GM12878 (cell line): ENCODE measurements at places on chromosomes 1 and 21.
A peak's percentile ranks its signal among the peaks of the same experiment; 100 is the strongest.

DNA sequence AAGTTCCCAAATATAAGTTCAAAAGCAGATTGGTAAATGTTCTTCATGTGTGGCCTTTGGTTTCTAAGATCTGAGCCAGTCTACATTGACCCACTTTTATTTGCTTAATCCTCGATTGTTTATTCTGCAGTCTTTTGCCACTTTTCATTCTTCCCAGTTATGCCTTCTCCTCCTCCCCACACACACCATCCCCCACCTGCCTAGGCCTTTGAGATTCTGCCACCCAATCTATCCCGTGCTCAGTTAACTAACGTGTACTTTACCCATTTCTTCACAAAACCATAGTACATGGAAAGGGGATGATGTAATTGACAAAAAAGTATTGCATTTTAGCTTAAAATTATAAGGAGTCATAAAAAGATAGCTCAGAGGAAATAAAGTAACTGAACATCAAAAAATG is 3.7 kb downstream of the CFH start:
- DNase-seq: no peak

- no peak for DNase-seq
Observed at GRCh38 chr1:213138892-213139291, 87.9 kb downstream of the RPS6KC1 start.

DNA sequence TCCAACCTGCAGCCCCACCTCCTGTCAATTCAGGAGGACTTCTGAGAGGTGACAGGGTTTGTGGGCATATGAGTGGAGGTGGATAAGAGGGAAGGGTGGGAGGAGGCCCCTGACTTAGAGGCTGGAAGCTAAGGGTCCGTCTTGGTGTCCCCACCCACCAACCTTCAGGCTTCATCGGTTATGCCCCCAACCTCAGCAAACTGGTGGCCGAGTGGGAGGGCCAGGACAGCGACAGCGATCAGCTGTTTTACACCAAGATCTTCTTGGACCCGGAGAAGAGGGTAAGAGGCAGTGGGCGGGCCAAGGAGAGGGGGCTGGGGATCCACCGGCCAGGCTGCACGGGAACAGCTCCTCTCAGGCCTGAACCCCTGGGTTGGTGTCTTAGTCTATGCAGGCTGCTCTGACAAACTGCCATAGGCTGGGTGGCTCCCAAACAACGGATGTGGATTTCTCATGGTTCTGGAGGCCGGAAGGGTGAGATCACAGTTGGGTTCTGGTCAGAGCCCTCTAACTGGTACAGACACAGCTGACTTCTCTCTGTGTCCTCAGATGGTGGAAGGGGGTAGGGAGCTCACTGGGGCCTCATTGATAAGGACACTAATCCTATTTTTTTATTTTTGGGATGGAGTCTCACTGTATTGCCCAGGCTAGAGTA is 18.1 kb downstream of the PLOD1 start:
- DNase-seq: no peak

DNA sequence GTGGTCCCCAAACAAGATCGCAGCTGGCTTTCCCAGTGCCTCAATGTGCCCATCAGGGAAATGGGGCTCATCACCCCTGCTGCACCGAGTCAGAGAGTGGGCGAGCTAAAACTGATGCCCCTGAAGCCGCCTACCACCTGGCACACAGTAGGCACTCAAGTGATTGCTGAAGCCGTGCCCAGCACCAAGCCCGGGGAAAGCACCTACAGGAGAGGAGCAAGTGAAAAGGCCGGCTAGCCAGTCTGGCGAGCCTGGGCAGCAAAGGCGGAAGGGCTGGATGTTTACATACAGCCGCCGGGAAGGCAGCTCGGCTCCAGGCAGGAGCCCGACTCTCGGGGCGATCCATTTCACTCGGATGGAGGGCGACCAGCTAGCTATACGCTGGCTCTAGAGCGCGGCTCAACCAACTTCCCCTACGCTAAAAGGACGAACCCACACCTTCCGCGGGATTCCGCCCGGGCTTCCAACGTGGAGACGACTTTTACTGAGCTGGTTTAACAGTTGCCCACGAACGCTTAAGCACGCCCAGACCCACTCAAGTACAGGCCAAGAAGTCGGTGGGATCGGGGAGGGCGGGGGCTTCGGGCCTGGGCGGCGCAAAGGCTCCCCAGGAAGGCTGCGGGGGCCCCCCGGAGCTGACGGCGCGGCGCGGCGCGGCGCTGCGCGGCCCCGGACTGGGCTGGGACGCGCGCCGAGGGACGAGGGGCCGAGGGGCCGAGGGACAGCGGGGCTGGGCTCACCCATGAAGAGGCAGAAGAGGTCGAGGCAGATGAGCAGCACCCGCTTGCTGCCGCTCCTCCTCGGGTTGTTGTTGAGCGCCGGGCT is 1.0 kb downstream of the PLPP3 start:
- DNase-seq: no peak

- no peak for DNase-seq
Observed at GRCh38 chr1:9038881-9039760, 12.9 kb upstream of the SLC2A7 start.

GRCh38 chr1:226443439-226443838 is 35.5 kb upstream of the PARP1 start:
- DNase-seq: no peak

GRCh38 chr1:153608742-153609584 is 4.0 kb downstream of the S100A16 start:
- DNase-seq: no peak

GRCh38 chr1:167668108-167668507 is 38.1 kb downstream of the RCSD1 start:
- DNase-seq: peak; percentile 70

DNA sequence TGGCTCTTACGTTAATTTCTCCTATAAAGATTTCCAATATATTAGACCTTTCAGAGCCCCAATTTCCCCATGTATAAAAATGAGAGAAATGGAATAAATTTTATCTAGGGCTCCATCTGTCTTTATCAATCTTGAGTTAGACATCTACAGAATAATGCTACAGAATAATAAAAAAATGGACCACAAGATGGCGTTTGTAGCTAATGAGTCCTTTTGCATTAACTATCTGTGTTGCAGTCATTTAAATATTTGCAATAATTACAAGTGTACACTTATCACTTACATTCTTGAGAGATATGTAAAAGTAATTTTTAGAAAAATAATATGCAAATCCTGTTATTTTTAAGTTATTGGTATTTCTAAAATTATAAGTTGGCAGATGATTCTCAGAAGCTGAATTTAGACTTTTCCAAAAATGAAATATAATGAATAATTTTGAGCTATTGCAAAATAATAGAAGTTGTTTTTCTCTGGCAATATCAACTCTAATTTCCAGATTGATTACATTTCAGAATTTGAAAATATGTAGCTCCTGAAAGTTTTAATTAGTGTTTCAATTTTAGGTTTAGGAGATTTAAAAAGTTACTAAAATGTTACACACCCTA is 87.7 kb downstream of the SNX7 start:
- DNase-seq: no peak

GRCh38 chr1:87464022-87464490 is 135.4 kb downstream of the LMO4 start:
- peak; percentile 37 for DNase-seq

- no peak for DNase-seq
Observed at GRCh38 chr1:109570414-109570813, 22.0 kb downstream of the GNAI3 start.

DNA sequence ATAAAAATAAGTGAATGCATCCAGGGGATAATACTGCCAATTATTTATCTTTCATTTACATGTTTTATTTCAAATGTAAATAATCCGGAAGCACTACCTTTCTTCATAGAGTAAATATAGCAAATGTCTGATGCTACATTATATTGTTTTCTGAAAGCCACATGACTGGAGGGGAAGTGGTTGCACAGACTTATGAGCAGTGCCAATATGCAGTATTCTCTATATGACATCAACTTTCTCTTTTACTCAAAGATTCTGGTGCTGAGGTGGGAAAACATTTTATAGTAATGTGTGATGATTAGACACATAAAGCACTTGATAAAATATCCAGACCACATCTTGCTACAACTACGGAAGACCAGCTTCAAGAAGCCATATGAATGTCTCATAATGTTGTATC is 314.7 kb downstream of the NEGR1 start:
- DNase-seq: no peak

DNA sequence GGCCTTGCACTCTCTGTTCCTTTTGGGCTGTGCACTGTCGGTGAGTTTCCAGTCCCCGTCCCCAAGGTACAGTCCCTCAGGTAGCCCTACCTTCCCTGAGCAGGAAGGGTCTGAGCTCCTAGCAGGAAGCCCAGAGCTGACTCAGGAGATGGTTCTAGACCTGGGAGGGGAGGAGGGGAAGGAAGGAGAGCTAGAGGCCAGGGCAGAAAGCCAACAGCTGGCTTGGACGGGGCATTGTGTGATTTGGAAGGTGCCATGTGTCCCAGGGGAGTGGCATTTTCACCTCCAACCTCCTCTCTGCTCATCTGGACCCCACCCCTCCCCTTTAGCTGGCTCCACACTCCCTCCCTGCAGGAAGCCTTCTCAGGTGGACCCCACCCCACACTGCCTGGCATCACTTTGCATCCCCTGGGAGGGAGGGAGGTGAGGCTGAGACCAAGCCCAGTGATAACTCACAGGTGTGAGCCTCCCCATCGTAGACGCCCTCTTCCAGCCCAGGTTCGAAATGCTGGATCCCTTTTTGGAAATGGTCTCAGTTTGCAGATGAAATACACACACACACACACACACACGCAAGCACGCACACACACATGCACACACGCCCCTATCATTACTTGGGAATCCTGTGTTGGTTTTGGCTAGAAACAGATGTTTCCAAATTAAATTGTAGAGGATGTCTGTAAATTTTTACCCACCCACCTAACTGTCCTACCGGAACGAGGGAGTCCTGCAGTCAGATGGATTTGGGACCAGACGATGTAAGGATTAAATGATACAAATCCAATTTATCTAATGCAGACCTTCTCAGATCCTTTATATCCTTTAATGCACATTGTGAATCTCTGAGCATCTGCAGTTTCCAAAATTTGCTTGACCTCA is 19.7 kb upstream of the IFNLR1 start:
- no peak for DNase-seq

- no peak for DNase-seq
Observed at GRCh38 chr1:66266756-66267155, 267.2 kb upstream of the SGIP1 start.

DNA sequence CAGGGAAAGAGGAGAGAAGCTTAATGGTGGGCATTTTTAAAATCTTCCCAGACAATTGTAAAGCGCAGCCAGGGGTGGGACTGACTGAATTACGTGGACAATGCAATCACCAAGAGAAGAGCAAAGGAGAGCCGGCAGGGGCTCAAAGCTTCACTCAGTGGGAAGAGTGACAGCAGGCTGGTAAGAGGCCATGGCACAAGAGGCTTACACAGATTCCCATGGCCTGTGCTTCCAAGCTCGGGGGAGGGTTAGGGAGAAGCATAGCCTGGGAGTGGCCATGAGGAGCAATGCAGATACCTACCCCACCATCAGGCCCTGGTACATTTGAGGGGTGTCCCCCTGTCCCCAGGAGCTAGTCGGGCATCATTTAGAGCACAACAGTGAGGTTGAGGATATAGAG is 27.1 kb upstream of the SEC16B start:
- no peak for DNase-seq

- peak; percentile 92 for DNase-seq
Observed at GRCh38 chr1:236284291-236284721, 2.5 kb upstream of the ERO1B start.

DNA sequence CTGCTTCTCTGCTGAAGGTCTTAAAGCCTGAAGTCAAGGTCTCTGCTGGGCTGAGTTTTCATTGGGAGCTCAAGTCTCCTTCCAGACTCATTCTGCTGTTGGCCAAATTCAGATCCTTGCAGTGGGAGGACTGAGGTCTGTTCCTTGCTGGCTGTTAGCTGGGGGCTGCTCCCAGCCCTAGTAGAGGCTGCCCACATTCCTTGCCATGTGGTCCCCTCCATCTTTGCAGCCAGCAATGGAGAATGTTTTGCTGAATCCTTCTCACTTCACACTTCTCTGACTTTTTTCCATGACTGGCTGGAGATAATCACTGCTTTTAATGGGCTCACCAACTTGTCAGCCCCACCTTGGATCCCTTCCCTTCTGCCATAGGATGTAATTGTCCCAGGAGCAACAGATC is 33.2 kb downstream of the UBASH3A start:
- no peak for DNase-seq

GRCh38 chr1:61121631-61122030 is 39.3 kb downstream of the NFIA start:
- no peak for DNase-seq

GRCh38 chr1:113452921-113453770 is 62.8 kb downstream of the MAGI3 start:
- DNase-seq: no peak

DNA sequence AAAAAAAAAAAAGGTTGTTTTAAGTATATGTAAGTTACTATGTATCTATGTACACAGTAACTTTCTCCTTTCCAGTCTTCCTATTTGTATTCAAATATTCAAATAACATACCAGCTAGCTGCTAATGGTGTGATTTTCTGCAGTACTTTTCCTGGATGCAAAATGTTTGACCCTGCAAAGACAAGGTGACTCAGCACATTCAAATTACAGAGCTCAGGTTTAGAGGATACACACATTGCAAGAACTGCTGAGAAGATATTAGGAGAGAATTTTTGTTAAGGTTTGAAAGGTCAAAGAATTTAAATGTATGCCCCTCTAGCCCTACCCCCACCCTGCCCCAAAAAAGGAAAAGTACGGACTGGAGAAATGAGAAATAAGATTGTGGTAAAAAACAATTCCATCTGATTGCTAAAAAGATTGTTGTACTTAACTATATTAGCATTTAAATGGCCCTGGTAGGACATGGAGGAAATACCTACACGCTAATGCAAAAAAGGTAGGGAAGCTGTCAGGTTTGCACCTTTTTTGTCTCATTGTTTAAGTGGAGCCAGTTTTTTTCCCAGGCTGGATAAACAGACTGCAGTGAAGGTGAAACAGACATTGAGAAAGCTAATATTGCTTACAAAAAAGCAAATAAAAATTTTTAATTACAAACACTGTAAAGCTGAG is 45.6 kb downstream of the ZNF281 start:
- DNase-seq: no peak

- no peak for DNase-seq
Observed at GRCh38 chr21:41737651-41738324, 29.1 kb downstream of the RIPK4 start.

DNA sequence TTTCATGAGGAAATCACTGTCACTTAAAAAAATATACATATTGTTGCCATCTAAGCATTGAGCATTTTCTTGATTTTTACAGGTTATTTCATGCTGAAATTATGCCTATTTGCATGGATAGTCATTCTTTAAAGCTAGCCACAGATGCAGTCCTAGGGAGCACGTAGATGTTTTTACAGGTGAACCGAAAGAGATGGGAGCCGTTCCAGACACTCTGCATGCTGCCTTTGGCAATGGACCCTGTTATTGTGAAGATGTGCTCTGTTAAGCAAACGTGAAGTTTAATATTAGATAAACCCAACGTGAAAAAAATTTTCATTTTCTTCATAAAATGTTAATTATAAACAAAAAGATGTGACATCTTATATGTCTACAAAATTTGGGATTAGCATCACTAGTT is 7.1 kb downstream of the PROX1 start:
- no peak for DNase-seq

- DNase-seq: no peak
Observed at GRCh38 chr1:180192172-180192571, 37.5 kb downstream of the QSOX1 start.
